ENCODE measurements at places on chromosomes 2 and 18. TPM values are rescaled to one million over a fixed set of nuclear protein-coding genes. Genes with fewer than 3 reads are reported as not detected.

DDX1 gene
- polyA plus RNA-seq: 74.8 TPM

C2orf72 gene
- 7.6 TPM for polyA plus RNA-seq

VPS54 gene
- 21.7 TPM for polyA plus RNA-seq

- no peak for DNase-seq
These were observed 16.4 kb upstream of the RGPD8 start for GRCh38 chr2:112449854-112450253.

- DNase-seq: no peak
These were observed 7.7 kb downstream of the L3MBTL4 start for GRCh38 chr18:6406910-6407470.

DNA sequence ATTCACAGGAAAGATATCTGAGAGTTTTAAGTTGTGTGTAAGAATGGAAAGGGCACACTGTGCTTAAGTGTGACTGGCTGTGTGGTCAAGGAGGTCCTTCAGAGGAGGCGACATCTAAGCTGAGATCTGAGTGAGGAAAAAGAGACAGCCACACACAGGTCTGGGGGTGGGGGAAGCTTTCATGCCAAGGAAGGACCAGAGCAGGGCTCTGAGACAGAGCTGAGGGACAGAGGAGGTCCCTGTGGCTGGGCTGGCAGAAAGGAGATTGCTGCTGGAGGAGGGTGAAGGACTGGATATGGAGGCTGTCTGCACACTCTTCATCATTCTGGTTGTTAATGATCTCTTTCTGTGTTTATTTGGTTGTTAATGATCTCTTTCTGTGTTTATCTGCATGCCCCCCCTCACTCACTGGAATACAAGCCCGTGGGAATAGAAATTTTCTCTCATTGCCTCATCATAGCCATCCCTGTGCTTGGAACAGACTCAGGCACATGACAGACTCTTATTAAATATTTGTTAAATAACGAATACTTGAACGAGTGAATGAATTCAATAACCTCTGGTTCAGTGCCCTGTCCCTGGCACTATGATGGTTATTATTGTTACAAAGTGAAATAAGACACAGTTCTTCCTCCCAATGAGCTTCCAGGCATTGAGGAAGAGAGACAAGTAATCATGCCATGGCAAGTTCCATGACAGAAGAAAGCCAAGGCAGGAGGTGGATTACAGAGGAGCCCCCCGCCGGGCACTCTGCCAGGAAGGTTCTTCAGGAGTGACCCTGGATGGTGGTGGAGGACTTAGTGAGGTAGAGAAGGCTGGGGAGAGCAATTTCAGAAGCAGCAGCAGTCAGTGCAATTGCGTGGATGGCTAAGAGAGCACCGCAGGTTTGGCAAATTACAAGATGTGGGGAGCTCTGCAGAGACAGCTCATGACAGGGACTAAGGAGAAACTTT lies 399.4 kb upstream of the HS6ST1 start:
- DNase-seq: no peak

GRCh38 chr2:150644298-150645067 lies 157.0 kb upstream of the RND3 start:
- DNase-seq: no peak
